ENCODE measurements at places on chromosomes 1 and 21.

- DNase-seq, result no peak
Measured at GRCh38 chr1:201947697-201948008, 1.3 kb upstream of the LMOD1 start.

DNA sequence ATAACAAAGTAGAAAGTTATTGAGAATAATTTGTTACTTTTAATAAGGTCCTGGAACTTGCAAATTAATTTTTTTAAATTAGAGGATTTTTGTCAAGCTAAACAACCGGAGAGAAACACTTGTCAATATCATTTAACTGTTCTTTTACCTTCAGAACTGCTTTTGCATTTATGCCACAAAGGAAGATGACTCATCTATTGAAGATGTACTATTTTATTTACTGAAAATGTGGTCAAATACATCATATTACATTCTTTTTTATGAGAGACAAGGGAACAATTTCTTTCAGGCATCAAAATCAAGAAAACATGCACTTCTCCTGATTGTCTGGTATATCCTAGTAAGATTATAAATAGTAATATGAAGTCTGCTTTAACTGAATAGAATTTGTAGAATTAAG is 558.2 kb upstream of the PRMT6 start:
- DNase-seq, result no peak

GRCh38 chr1:231037585-231038517 is 2.2 kb downstream of the FAM89A start:
- DNase-seq, result no peak

DNA sequence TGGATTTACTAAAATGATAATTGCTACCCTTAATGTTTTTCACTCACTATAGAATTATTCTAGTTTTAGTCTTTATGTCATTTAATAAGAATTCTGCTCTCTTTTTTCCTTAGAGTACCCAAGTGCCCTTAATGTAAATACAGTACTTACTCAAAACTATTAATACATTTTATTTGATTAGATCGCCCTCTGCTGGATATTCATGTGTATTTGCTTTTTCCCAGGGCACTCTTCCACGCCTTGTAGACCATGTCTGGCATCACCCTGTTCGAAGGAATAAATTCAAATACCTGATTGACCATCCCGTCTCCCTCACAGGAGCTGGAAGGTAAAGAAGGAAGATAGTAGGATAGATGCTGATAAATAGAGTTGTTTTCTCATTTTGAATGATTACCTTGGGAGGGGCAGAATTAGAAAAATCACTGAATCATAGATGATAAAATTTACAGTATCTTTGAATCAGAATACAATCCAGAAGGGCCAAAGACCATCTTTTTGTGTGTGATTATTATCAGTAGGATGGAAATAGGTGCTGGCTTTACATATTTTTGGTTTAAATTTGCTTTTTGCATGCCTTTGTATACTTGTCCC is 4.1 kb downstream of the AXDND1 start:
- no peak for DNase-seq

GRCh38 chr1:46492871-46493270 is 3.2 kb downstream of the DMBX1 start:
- no peak for DNase-seq

DNA sequence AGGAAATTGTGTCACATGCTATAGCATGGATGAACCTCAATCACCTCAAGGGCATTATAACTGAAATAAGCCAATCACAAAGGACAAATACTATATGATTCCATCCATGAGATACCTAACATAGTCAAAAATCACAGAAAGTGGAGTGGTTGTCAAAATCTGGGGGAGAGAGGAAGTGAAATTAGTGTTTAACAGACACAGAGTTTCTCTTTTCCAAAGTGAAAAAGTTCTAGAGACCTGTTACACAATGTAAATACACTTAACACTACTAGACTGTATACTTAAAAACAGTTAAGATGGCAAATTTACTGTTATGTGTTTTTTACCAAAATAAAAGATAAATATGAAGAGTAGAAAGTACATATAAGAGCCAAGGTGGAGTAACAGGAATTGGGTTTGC is 31.8 kb downstream of the ZNF644 start:
- no peak for DNase-seq

DNA sequence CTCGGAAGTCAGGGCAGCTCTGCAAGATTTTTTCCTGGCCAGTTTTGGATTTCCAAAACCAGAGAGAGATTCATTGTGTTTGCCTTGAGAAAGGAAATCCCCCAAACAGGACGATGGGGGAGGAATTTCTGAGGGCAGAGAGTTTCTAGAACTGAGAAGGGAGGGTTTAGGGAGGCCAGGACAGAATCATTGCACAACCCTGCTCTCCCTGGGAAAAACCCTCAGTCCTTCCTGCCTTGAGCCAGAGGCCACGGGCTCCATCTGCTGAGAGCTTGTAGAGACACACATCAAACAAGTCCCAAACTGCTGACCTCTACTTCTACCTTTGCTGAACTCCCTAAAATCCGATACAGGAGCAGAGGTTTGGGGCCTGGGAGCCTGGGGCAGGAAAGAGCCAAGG is 99.7 kb downstream of the NMNAT2 start:
- peak; percentile 83 for DNase-seq

DNA sequence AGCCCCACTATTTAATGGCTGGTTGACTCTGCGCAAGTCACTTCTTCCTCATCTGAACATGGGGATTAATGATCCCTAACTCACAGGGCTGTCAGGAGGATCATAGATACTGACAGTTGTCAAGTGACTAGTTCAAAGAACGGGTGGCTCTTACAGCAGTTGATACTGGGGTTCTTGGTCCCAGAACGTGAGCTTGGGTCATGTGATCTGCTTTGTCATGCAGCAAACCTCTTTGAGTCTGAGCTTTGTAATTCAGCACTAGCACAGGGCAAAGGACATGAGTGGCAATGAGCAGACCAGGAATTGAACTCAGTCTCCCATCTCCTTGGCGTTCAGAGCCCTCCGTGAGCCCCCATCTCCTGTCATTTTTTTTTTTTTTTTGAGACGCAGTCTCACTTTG is 64.4 kb downstream of the TRABD2B start:
- DNase-seq, result no peak

DNA sequence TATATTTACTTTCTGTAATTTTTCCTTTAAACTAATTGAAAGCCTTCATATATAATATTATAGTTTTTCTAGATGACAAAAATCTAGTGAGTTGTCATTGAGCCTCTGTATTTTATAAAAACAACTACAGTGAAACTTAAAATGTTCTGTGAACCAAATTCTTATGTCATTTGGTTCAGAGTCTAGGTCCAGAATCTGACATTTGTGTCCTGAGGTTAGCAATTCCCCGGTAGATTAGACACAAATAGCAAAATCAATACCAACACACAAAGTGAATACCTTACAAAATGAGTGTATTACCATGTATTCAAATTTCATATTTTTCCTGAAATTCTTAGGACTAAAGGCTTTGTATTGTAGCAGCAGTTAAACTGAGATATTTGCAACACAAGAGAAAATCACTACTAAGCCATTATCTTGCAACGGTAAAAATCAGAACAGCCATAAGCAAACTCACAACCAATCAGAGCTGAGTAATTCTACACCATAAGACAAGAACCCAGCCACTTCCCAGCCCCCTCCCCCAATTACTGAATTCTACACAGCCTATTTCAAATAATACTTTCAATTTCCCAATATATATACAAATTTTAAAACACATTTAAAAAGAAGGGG is 573.5 kb downstream of the SMYD3 start:
- DNase-seq, result no peak

DNA sequence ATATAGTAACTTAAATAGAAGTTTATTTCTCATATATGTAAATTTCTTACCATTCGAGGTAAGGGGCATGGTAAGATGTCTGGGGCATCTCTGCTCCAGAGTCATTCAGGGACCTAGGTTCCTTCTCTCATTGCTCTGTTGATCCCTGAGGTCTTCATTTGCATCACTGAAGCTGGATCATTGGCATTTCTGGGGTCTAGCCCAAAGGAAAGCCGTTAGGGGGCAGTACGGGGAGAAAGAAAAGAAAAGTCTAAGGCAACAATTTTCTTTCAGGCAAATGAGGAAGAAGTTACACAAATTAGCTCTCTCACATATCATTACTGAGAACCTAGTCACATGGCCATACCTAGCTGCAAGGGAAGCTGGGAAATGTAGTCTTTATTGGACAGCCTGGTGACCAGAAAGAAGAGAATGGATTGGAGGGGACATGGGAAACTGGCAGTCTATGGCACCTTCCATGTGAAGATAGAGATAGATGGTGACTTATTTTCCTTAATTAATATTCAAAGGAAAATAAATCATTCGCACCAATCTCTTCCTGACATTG is 10.2 kb upstream of the SUSD4 start:
- DNase-seq, result no peak

DNA sequence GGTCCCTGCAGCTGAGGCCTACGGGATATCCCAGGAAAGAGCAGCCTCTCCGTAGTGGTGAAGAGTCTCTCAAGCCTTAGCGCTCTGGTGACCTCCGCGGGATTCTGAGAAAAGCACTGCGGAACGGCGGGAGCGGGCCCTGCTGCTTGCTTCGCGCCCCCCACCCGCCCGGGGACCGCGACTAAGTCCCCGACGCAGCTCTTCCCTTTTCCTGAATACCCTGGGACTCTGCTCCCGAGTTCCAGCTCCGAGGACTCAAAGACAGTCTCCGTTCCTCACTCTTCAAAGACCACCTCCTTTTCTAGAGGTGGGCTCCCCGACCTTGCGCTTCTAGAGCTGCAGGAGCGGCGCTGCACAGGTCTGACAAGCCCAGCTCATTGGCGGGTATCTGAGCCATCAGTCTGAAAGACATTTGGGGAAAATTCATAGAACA is 3.6 kb upstream of the PRRX1 start:
- no peak for DNase-seq

DNA sequence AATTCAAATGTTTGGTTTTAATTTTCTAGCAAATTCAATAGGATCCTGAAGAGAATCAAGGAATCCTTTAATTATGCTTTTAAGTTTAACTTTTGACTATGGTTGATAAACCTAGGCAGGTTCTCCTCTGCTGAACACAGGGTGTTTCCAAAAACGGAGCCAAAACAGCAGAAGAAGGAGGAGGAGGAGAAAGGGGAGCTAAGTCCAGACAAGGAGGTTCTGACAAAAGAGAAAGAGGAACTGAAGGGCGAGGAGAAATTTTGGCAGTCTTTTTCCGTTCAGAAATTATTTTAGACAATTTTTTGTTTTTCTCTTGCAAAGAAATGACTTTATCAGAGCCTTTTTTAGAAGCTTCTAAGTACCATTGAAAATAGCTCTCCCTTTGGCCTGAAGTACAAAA is 33.2 kb upstream of the FNBP1L start:
- no peak for DNase-seq

DNA sequence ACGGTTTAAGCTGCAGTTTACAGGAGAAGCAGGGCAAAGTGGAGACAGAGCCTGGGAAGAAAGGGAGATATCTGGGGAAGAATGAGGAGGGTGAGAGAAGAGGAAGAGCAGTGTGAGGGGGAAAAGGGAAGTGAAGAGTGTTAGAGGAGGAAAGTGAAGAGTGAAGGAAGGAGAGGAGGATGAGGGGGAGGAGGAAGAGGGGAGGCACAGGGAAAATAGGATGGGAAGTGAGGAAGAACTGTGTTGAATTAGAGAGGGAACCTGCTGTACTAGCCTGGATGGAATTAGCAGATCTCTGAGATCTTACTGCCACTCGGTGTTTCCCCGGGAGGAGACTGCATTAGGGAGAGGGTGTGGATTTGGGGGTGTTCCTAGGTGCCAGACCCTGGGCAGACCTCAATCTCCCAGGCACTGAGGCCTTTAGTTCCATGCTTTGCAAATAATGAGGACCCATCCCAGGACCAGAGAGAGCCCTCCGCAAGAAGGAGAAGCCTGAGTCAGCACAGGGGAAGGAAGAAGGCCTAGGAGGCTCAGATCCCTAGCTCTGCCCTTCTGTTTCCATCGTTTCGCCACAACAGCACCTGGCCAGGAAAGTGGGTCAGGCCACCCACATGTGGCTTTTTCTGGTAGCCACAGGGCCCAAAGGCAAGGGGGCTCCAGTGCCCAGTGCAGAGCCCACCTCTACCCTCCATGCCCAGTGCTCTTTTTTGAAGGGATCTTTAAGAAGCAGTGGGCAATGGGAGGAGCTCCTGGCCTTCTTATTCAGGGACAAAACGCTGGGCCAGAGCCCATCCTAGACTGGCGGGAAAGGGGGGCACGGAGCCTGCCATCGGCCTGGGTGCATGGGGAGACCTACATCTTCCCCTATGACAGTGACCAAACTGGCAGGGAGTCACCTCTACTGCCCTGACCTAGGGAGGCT is 2.0 kb downstream of the LRRN2 start:
- DNase-seq, result no peak

DNA sequence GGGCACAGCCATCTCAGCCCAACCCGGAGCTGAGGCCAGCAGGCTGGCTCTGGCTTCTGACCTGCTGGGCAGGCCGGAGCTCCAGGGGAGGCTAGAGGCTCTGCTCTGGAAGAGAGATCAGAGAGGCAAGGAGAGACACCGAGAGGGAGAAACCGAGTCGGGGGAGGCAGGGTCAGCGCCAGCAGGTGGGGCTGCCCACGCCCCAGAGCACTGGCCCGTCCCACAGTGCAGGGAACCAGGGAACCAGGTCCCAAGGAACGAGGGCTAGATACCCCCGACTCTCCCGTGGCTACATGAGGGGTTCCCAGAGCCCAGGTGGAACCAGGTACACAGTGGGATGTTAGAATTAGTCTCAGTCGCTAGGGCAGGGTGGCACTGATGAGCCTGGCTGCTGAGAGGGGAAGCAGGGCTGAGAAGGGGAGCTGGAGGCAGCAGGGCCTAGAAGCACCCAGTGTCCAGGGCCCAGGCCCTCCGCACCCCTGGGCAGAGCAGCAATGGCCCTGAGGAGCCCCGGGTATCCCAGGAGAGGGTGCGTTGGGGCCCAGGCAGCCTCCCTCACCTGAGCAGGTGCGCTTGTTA is 2.1 kb downstream of the MASP2 start:
- DNase-seq, result no peak

DNA sequence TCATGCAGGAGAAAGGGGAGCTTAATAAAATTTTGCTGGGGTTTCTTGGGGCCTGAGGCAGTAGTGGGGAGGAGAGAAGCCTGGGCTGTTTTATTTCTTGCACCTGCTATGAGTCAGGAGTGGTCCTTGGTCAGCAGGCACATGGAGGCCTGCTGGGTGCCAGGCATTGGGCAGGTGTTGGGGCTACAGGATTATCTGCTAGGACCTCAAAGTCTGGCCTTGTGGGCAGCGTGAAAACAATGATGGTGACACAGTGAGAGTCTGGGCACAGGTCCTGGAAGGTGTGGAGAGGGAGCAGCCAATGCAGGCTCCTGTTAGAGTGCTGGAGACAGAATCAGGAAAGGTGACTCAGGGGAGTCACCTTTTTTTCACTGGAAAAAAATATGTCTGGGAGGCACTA is 17.2 kb downstream of the ROR1 start:
- no peak for DNase-seq

GRCh38 chr21:42513985-42514882 is 582 bp downstream of the SLC37A1 start:
- DNase-seq, result no peak

- DNase-seq, result no peak
Measured at GRCh38 chr21:19343711-19344110, 940.1 kb upstream of the TMPRSS15 start.
